ENCODE measurements at places on chromosomes 13 and 19. TPM values are rescaled to one million over a fixed set of nuclear protein-coding genes. Genes with fewer than 3 reads are reported as not detected.
A peak's percentile ranks its signal among the peaks of the same experiment; 100 is the strongest.

Gene HCST
- total RNA-seq: 6.9 TPM

Gene RNF225
- total RNA-seq: not detected

Gene PSG7
- total RNA-seq: not detected

Gene TNNI3
- 2,132 TPM for total RNA-seq

DNA sequence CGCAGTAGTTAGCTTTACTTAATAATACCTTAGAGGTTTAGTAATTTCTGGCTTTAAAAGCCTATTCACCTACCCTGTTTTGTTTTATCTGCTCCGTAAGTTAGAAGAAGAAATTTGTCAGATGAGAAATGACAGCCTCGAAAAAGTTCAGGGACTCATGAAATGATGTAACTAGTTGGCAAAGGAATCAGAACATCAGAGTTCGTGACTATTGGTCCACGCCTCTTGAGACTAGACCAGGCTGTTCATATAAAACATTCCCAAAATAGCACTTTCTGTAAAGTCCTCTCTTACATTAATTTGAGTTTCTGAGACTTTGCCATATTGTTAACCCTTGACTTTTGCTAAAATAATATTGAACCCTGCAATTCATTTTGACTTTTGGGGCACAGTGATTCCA is 92.0 kb downstream of the HS6ST3 start:
- no peak for DNase-seq

DNA sequence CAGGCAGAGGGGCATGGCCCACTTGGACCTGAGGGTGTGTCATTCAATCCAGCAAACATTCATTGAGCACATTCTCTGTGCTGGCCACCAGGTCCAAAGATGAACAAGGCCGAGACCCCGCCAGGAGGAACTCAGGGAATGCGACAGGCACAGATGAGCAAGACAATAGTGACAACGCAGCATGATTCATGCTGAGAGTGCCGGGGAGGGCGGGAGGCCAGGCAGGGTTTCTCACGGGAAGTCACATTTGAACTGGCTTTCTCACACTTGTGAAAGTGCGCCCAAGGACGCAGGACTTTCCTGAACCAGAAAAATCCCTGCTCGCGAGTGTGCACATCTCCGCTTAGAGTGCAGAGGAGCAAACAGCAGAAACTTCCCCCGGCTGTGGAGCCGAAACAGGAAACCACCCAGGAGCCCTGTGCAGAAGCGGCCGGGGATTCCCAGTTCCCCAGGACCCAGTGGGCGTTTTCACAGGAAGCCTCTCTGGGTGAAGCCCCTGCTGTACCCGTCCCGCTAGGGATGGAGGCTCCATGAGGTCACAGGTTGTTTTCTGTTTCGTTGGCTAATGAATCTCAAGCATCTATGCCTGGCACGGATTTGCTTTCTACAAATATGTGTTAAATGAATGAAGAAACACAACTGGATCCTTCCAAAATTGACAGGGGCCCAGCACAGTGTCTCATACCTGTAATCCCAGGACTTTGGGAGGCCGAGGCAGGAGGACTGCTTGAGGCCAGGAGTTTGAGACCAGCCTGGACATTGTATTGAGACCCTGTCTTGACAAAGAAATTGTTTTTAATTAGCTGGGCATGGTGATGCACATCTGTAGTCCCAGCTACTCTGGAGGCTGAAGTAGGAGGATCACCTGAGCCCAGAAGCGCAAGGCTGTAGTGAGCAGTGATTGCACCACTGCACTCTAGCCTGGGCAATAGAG is 68.4 kb upstream of the TM9SF2 start:
- peak; percentile 65 for DNase-seq

GRCh38 chr13:76216729-76217128 is 580.6 kb downstream of the LMO7 start:
- DNase-seq: no peak

GRCh38 chr13:43874504-43875092 is 4.9 kb downstream of the CCDC122 start:
- DNase-seq: no peak
